ENCODE measurements at places on chromosomes 11 and 22.
A peak's percentile ranks its signal among the peaks of the same experiment; 100 is the strongest.

DNA sequence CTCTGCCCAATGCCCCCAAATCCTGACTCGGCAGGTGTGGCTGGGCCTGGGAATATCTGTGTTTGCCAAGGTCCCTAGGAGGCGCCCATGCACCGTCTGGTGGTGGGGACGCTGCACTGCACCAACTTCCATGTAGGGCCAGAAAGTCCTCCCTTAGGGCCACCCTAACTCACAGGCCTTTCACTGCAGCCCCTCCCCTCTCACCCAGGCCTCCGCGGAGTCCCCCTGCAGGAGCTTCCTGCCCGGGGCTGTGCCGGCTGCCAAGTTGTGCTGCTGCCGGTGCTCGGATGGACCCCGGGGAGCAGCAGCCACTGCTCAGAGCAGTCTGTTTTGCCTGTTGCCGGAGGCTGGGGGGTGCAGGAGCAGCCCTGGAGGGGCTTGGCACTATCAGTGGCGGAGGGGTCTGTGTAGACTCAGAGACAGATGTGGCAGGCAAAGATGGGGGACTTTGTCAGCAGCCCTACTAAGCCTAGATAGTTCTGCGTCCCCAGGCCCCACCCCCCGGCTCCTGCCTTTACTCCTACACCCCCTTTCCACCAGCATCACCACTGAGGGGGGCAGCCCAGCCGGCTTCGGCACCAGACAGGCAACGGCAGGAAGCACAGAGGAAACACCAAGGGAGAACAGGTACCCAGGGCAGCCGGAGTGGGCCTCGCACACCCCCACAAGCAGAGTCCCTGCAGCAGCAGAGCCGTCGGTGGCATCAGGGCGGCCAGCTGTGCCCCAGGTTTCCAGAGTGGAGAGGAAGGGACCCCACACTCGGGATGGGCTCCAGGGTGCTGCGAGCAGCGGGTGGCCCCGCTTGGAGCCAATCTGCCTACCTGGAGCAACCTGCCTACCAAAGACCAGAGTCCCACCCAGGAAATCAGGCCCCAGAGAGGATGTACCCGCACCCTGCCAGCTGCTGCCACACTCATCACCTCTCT is 124.3 kb downstream of the TRIM29 start:
- DNase-seq = peak; percentile 33

DNA sequence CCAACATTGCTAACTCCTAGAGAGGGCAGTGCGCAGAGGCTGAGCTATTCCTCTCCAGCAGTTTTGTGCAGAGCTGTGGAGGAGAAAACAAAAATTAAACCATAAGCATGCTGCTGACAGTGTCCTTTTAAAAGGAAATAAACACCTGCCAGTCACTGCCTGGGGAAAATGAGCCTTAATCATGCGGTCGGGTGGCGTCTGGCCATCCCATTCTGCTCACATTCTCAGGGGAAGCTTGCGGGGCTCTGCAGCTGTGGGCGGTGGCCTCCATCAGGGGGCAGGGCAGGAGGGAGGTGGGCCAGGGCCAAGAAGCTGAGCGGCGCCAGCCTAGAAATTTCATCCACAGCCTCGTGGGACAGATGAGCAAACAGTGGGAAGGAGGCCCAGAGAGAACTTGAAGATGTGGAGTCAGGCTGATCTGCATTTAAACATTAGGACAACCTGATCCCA is 71.0 kb upstream of the TP53I11 start:
- DNase-seq = peak; percentile 42

DNA sequence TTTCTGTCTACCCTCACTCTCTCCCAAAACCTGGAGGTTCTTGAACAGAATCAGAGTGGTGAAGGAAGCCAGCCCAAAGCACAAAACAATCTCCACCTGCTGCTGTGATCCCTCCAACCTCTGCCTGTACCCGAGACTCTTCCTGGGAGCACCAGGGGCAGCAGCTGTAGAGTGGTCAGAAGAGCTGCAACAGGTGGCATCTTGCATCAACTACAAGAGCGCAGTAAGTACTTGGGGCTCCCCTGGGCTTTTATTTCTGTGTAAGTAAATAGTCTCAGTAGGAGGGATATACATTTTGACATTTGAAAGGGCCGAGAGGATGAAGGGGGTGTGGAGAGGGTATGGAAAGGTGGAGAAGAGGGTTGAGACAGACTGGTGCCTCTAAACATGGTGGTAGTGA is 8.3 kb upstream of the UBQLNL start:
- no peak for DNase-seq

- DNase-seq = no peak
Observed at GRCh38 chr22:24326266-24326665, 55.6 kb downstream of the SPECC1L start.

- DNase-seq = peak; percentile 33
Observed at GRCh38 chr11:108122166-108122628, 830 bp downstream of the ACAT1 start.

DNA sequence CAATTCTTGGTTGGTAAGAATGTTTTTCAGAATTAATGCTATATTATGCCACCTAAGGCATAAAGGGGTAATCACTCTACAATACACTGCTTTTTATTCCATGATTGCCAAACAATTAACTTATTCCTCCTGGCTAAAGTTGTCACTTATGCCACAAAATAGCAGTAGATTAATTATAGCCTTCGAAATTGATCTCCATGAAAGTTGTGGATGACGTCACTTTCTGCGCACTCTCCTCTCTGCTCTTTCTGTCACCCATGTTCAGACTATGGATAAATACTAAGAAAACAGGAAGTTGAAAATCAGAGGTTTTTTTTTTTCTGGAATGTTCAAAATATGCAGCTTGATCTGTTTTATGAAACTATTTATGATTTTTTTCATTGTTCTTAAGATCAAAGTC is 790.1 kb upstream of the CNTN5 start:
- no peak for DNase-seq

All from left colon (tissue), 2 donors.